ENCODE measurements at places on chromosomes 13 and 19. TPM values are rescaled to one million over a fixed set of nuclear protein-coding genes. Genes with fewer than 3 reads are reported as not detected.

DNA sequence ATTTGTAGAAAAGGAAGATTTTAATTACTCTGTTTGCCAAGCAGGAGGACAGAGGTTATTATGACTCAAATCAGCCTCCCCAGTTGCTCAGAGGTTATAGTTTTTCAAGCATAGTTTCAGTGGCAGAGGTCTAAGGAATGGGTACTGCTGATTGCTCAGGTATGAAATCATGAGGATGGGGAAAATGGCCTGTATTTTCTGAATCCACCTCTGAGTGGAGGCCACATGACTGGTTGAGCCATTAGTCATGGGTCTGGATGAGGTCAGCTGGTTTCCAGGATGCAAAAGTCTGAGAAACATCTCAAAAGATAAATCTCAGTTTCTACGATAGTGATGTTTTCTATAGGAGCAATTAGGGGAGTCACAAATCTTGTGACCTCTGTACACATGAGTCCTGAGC, 62.8 kb upstream of the CEACAM8 start:
- ATAC-seq: no peak

- ATAC-seq: no peak
Observed at GRCh38 chr13:26742691-26743358, 17.8 kb downstream of the GPR12 start.

GRCh38 chr13:25080773-25081172, 15.2 kb upstream of the PABPC3 start:
- no peak for ATAC-seq

DNA sequence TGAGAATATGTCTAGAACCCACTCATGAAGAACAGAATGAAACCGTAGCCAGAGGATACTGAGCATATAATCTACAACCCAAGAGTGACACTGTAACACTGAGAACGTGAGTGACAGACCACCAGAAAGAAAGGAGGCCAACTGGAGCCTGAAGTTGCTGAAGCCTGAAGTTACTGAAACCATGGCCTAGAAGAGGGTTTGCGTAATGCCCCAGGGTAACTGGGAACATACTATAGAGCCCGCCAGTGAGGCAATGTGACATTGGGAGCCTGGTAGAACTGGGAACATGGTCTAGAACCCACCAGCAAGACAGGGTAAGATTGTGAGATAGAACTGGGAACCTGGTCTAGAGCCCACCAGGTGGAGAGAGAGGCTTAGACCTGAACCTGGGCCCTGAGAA, 15.5 kb upstream of the TNFSF14 start:
- ATAC-seq: no peak

DNA sequence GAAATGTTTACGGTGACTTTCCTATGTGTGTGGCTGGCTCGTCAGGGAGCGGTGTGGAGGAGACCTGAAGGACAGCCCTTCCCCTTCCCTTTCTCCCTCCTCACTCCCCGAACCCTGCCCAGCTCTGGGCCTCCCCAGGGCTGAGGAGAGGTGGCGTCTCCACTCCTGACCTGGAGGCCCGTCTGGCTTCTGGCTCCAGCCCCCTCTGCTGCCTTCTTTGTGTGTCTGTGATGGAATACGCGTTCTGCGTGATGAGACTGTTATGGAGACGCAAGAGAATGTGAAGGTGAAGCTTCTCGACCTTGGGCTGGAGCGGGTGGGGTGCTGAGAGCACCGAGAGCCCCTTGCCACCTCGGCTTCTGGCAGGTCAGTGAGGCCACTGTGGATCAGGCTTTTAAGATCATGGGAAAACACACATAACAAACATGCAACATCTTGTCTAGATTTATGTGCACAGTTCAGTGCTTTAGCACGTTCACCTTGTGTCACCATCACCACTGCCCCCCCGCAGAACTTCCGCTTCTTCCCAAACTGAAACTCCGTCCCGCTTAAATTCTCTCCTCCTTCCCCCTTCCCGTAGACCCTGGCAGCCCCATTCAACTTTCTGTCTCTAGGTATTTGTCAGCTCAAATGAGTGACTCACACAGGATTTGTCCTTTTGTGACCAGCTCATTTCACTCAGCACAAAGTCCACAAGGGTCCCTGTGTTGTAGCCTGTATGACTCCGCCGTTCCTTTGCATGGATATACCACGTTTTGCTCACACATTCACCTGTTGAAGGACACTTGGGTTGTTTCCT, 24.7 kb downstream of the ATP11A start:
- no peak for ATAC-seq

GRCh38 chr13:96130818-96131340, 41.0 kb downstream of the HS6ST3 start:
- ATAC-seq: no peak

DNA sequence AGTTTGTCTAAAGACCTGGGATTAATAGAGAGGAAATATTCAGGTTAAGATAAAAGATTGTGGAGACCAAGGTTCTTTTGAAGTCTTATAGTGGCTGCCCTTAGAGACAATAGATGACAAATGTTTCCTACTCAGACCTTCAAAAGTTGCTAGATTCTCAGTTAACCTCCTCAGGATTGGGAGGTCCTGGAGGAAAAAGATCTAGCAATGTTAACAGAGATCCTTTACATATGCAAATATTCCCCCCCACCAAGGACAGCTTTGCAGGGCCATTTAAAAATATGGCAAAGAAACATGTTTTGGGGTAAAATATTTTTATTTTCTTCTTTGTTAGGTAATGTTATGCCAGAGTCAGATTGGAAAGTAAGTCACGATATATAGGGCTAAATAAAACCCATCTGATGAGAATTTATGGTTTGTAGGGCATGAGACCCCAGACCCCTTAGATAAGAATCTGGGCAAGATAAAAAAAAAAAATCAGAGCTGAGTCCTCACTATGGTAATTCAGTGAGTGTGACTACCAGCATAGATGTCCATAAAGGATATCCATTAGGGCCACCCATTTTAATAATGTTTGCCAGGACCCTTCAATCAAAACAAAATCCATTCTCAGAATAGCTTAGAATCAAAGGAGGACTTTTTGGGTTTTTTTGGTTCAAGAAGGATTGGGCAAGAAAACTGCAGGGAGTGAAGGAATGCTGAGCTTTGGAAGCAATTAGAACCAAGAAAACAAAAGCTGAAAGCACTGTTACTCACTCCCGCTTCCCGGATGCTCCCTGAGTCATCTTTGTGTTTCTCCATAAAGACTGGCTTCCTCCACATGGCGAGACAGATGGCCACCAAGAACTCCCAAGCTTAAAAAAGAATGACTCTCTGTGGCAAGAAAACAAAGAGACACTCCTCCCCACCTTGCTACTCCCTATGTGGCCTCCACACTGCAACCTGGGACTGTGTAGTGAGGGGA, 28.2 kb downstream of the VSTM1 start:
- no peak for ATAC-seq

- ATAC-seq: no peak
Observed at GRCh38 chr19:1904860-1905109, 414 bp upstream of the ADAT3 start.

DNA sequence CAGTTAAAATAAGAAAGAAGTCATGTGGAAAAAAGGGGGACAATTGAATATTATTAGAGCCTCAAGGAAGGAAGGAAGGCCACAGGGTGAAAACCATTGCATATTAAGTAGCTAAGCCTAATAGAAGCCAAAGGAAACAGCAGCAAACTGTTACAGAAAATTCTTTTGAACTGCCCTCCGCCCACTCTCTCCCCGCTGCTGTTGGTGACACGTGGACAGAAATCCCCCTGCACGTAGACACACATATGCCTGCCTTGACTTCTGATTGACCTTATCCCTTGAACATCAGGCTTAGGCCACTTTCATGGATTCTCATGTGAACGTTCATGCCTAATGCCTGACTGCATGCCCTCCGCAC, 229.1 kb downstream of the KCNRG start:
- ATAC-seq: no peak

DNA sequence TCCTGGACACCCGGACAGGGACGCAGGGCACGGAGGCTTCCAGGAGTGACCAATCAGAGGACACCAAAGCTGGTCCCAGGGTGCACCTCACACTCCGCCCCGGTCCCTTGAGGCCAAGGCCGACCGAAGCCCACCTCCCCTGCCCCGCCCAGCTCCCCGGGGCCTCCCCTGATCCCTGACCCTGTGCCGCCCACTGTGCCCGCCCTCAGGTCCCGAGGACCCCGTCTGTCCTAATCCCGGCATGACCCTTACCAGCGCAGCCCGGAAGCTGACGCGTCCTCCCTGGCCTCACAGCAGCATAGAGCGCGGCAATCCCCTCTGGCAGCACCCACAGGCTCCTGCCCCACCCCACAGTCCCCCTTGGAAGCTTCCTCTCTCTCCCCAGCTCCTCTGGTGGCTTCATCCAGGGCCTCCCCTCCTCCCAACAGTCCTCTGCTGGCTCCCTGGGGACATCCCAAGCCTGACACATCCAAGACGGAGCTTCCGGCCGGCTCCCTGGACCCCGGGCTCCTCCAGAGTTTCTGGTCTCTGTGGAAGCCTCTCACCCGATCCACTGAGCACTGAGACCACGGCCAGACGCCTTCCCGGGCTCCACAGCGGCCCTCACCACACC, 7.4 kb upstream of the CDC34 start:
- peak; percentile 29 for ATAC-seq

- ATAC-seq: no peak
Observed at GRCh38 chr13:27923794-27924528, 4.2 kb downstream of the PDX1 start.

DNA sequence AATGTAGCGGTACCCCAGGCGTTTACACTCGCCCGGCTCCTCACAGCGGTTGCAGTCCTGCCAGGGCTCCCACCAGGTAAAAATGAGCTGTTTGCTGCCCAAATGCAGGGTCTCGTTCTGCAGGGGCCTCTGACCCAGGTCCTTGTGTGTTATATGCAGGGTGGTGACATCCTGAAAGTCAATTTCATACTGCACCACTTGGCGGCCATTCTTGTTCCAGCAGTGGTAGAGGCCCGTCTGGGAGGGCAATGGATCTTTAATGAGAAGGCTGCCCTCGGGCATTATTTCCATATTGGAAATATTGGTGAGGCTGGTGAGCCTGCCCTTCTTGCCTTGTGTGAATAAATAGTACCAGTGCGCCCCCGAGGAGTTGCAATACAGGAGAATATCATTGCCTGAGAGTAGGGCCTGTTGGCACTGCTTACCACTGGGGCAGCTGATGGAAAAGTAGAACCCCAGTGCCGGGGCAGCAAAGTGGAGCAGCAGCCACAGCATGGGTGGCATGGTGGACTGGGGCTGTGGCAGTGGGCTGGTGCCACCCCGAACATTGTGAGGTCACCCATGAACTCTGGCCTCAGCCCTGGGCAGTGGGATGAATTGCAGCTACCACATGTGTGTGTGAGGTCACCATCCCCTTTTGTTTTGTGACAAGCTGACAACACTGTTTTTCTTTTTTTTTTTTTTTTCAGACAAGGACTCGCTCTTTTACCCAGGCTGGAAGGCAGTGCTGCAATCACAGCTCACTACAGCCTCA, at the start of gene FAM187B:
Gene FAM187B (minus strand): TSS at position 563 of the 754 bp plus-strand sequence. CDS start 59 bp downstream, at position 504.
- no peak for ATAC-seq

GRCh38 chr19:45444318-45445041, 20.8 kb upstream of the ERCC1 start:
- ATAC-seq: peak; percentile 25

DNA sequence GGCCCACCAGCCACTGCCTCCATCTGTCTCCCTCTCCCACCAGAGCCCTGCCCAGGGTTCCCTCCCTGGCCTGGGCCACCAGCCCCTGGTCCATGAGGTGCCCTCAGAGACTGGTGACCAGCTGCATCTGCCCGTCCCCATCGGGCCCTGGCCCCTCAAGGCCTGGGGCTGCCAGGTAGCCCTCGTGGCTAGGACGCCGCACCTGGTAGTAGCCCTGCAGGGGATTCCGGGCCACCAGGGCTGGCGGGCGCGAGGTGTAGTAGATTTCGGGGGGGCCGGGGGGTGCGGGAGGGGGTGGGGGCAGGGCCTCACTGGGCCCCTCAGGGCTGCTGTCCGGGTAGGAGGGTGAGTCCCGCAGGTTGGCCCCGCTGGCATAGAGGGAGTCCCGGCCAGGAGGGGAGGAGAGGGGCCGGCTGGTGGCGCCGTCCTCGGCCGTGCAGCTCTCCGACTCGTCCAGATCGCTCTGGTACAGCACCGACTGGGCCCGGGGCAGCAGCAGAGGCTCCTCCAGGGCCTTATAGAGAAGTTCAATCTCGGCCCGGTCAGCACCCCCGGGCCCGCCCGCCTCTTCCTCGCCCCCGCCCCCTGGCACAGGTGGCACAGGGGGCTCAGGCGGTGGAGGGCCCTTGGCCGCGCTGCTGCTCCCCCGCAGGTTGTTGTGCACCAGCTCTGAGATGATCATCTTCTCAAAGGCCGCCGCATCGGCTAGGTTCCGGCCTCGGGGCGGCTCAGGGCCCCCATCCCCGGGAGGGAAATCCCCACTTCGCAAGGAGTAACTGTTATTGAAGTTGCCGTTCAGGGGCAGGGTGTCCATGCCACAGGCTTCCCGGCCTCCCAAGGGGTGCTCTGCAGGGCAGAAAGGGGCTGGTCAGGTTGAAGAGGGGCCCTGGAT, 14.6 kb upstream of the ASF1B start:
- ATAC-seq: no peak

DNA sequence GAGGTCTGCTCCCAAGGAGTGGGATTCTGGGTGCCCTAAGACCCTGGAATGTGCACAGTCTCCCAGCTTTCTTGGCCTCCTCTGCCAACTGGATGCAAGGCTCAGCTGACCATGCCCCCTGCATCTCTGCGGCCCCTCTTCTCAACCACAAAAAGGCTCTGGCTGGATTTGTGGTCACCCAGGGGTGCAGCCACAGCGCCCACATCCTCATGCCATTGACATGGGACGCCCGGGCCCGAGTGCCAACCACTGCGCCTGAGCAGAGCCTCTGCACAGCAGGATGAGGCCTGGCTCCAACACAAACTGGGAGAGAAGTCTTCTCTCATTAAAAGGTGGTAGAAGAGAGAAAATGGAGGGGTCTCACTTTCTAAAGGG, 103.5 kb downstream of the FOXO1 start:
- peak; percentile 17 for ATAC-seq

DNA sequence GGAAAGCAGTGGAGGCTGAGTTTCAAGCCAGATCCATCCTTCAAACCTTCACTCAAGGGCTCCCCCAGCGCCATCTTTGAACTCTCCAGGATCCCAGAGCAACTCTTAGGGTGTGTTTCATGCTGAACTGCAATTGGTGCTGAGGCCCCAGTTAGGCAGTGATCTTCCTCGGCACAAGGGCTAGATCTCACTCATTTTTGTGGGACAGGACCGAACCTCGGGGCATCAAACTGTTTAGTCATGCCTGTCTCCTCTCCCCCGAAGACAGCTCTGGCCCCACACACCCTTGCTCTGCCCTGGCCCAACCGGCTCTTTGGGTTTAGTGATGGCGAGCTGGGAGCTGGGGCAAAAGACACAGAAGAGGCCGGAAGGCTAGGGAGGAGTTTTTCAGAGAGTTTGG, 115.1 kb downstream of the NUFIP1 start:
- ATAC-seq: no peak

GRCh38 chr13:103033999-103034398, 32.2 kb downstream of the SLC10A2 start:
- ATAC-seq: no peak

IZUMO4 gene
- 4.7 TPM for total RNA-seq

SLC35E1 gene
- 28.4 TPM for total RNA-seq

PLVAP gene
- 22.6 TPM for total RNA-seq

FOXA3 gene
- total RNA-seq: not detected

RHPN2 gene
- total RNA-seq: 0.84 TPM

USF2 gene
- total RNA-seq: 72.3 TPM
